ENCODE measurements at places on chromosomes 2 and 18.

DNA sequence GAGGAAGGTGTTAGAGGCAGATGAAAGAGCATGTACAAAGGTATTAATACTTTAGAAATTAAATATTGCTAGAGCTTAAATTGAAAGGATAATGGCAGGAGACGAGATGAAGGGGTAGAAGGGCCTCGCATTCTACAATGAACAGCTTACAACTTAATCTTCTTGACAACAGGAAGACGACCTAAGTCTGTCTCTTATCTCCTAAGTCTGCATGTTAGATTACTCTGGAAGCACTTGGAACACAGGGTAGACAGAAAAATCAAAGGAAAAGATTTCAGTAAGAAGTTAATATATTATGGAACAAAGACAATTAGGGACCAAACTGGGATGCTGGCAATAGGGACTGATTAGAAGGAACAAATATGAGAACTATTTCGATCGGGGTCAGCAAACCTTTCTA, 34.9 kb downstream of the SMC6 start:
- DNase-seq = no peak

DNA sequence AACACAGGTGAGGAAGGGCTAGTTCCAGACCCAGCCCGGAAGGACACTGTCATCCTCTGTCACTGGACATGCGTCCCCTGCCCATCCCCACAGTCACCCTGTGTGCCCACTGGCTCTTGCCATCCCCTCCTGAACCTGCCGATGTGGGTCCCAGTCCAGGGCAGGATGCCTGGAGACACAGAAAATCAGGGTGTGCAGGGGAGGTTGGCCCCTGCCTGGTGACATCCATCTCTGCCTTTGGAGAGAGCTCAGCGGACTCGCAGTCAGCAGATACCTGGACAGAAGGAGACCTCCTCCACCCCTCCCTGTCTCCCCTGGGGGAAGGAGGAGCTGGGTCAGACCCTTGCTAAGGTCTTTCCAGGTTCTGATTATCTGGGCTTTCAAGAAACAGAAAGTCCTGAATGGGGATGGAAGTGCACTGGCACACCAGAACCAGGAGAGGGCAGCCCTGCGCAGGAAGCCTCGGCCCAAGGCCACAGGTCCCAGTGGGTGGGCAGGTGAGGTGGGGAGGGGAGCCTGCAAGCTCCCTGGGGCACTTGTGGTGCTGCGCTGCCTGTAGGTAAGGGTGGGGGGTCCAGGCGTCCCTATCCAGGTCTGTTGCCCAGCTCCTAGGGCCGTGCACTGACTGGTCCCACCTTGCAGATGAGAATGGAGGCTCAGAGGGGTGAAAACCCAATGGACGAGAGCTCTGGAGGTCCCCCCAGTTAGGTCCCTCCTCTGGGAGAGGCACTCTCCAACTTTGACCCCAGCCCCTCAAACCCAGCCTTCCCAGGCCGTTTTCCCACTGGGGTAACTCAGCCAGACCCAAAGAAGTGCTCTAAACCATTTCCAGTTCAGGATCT, 9.7 kb upstream of the OTOS start:
- DNase-seq = no peak

DNA sequence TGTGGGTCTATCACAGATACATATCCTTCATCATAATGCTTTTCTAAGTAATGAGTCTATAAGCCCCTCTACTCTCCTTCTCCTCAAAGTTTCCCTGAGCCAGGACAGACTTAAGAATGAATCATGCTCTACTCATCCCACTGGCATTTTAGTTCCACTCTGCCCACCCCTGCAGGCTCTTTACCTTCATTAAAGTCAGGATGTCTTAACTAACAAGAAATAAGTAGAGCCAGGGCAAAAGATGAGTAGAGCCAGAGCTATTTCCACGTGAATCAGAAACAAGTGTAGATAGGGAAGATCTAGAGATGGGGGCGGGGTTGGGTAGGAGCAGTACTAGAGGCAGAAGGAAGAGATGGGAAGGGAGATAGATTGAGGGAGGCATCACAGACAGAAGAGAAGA, 790.5 kb downstream of the RNF144A start:
- DNase-seq = no peak

GRCh38 chr18:75105551-75106254, 103.2 kb downstream of the PTGR3 start:
- no peak for DNase-seq

- no peak for DNase-seq
Measured at GRCh38 chr2:230891064-230891463, 26.3 kb downstream of the ITM2C start.

DNA sequence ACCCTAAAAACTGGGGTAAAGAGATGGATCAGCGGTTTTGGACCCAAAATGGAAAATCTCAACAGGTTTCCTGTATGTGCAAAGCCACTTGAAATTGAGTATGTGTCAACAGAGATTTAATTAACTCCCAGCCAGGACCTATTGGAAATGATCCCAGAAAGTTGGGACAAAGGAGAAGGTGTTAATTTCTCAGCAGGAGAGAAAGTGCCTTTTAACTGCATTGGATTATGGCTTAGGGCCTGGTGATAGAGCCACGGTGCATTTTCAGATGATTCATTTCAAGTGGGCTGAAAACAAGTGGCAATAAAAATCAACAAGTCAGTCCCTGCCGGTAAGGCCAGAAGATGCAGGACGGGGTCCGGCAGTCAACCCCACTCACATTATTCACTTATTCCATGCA, 80.2 kb upstream of the BCL11A start:
- DNase-seq = no peak

All from GM06990 (cell line).